ENCODE measurements at places on chromosomes 3 and 15. TPM values are rescaled to one million over a fixed set of nuclear protein-coding genes. Genes with fewer than 3 reads are reported as not detected.

Gene IMPG2
- under 0.01 TPM for total RNA-seq

DNA sequence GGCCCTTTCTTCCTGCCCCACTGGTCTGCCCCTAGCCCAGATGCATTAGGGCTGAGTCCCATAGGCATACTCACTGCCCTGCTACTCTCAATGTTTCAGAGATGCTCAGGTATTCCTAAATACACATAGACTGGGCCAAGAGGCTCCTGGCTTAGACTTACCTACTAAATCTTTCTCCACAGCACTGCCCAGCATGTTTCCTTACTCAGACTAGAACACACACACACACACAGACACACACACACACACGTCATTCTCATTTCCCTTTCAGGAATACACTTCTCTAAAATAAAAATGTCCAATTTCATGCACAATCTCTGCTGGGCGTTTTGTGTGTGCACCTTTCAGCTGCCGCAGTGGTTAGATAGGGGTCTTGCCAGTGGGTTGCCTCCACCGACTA, 175.7 kb downstream of the FAM43A start:
- DNase-seq: no peak

DNA sequence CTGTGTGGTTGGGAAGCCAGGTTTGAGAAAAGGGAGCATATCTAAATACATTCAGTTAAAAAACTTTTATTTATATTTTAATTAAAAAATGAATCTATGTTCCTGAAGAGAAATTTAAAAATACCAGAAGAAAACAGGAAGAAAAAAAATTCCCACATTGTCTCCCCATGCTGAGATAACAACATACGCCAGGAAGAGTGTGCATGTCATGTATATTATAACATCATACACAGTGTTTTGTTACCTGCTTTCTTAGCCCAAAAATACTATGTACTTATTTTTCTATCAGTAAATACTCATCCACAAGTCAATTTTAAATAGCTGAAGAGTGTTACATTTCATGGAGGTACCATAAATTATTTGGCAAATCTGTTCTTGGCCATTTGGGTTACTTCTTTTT, 18.5 kb downstream of the USP13 start:
- no peak for DNase-seq

- DNase-seq: no peak
These were observed 145.7 kb upstream of the NR2E3 start for GRCh38 chr15:71664622-71665021.

GRCh38 chr3:195866686-195867511, 41.5 kb downstream of the TNK2 start:
- DNase-seq: no peak

Gene ZDHHC19
- total RNA-seq: not detected

Gene CD80
- total RNA-seq: not detected

Gene CASR
- total RNA-seq: not detected

- no peak for DNase-seq
These were observed 63.4 kb upstream of the FOXP1 start for GRCh38 chr3:71646971-71647370.

DNA sequence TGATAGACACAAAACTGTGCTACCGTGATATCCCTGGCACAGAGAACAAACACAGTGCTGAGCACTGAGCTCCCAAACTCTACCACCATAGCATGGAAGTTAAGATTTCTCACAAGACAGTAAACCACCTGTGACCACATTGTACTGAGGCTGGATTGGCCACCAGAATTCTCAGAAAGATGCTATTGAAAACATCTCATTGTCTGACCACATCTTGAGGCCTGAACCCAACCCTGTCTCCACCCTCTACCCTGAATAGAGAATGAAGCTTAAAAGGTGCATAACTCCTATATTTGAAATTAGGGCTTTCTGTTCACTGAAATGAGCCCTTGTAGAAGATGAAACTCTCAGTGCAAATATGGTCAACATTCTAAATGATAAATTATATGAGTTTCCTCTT, 281.3 kb upstream of the NPAP1 start:
- DNase-seq: no peak

- DNase-seq: peak; percentile 62
These were observed 62.9 kb upstream of the ULK4 start for GRCh38 chr3:42024591-42025351.

DNA sequence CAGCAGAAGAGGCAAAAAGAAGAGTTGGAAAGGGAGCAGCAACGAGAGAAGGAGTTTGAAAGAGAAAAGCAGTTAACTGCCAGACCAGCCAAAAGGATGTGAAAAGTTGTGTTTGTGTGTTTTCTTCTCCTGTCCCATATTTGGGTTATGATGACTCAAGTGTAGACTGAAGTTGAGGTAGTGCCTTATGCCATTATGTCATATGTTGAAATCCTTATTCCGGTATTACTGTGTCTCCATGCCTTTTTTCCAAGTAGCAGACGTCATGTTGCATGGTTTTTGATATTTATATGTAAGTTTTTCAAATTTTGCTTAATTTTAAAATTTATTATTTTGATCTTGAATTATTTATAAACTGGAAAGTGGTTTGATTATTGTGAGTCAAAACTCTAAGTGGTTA, 19.2 kb downstream of the BLOC1S6 start:
- DNase-seq: no peak

- no peak for DNase-seq
These were observed 107.3 kb upstream of the LIPC start for GRCh38 chr15:58324533-58324932.

Gene EOGT
- total RNA-seq: 22.5 TPM

Gene HIGD2B
- total RNA-seq: not detected

Gene MME
- total RNA-seq: 61.6 TPM

Gene BNC1
- 16.4 TPM for total RNA-seq

GRCh38 chr15:31483053-31483985, 156.7 kb downstream of the KLF13 start:
- no peak for DNase-seq

- no peak for DNase-seq
These were observed 380.8 kb upstream of the NDN start for GRCh38 chr15:24067733-24068501.

Measured in epithelial cell of proximal tubule (primary cell).